Body of pancreas (tissue), 4 donors: ENCODE measurements at places on chromosomes 5 and 9. TPM values are rescaled to one million over a fixed set of nuclear protein-coding genes. Genes with fewer than 3 reads are reported as not detected.

Gene INSL4
- not detected for total RNA-seq

Gene NEURL1B
- 12.2 TPM for total RNA-seq

Gene KCNIP1
- total RNA-seq: 0.52 TPM

Gene PCDHB3
- total RNA-seq: 1.3 TPM

Gene PCDHGA10
- 5.4 TPM for total RNA-seq

Gene SIT1
- total RNA-seq: 0.26 TPM

Gene ANKRD20A1
- total RNA-seq: 0.78 TPM

Gene FOXD4
- not detected for total RNA-seq

Gene PCDHB13
- 6.5 TPM for total RNA-seq

Gene GABRA1
- total RNA-seq: not detected

Gene PLAC8L1
- not detected for total RNA-seq

Gene IL31RA
- total RNA-seq: not detected

Gene RAD50
- 18.7 TPM for total RNA-seq

Gene MARCHF6
- 76.5 TPM for total RNA-seq

Gene ENTREP1
- total RNA-seq: 6.9 TPM

Gene PCDHGB6
- 4.6 TPM for total RNA-seq

Gene BSPRY
- total RNA-seq: 27.0 TPM

Gene C9orf153
- 1.3 TPM for total RNA-seq

Gene C9orf40
- total RNA-seq: 1.3 TPM

Gene GMCL2
- not detected for total RNA-seq

Gene OR13C2
- total RNA-seq: not detected

Gene TMEM252
- not detected for total RNA-seq

Gene SOX30
- not detected for total RNA-seq
